ENCODE measurements at places on chromosomes 12 and 14.

- no peak for DNase-seq
Measured at GRCh38 chr12:23342407-23342806, 607.1 kb downstream of the SOX5 start.

DNA sequence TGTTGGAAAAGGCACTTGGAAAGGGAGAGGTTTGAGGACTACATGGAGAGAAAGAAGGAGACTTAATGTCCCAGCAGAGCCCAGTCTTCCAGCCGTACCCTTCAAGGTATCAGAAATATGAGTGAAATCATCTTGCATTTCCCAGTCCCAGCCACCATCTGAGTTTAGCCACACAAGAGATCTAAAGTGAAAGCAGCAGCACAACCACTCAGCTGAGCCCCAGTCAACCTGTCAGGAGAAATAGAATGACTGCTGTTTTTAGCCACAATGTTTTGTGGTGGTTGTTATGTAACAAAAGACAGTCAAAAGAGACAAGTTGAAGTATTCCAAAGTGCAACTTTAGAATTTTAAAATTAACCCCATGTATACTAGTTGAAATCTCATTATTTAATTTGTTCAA, 28.0 kb downstream of the DERA start:
- no peak for DNase-seq

DNA sequence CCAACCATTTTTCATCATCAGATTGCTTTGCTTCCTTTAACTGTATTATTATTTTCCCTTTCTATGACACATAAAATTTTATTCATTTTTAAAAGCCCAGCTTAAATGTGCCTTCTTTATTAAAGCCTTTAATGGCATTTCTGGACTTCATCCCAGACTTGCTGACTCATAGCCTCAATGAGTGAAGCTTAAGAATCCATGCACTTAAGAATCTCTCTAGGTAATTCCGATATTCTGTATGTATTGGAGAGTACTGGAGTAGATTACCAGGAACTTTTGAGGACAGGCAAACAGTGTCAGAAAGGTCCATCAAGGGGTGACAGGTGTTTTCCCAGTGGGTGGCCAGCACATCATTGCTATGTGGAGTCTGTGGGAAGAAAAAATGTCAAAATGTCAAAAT, 107.9 kb downstream of the PTPRQ start:
- DNase-seq, result no peak

DNA sequence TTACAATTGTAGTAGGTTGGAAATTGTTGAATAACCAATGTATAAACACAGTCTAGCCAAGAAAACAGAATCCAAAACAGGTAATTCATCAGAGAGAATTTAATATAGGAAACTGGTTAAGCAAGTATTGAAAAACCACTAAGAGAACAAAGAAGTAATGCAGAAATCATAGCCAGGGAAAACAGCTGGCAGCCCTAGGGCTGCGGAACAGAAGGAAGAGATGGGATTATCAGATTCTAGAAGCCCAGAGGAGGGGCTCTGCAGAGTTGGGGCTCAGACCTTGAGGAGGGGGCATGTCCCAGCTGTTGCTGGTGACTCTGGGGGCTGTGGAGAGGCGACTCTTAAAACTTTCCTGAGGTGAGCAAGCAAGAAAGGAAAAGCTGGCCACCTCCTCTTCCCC, 49.4 kb downstream of the CD9 start:
- DNase-seq, result no peak

- no peak for DNase-seq
Measured at GRCh38 chr12:84643993-84644392, 268.6 kb downstream of the SLC6A15 start.

Measured in esophagus squamous epithelium (tissue), 5 donors.